ENCODE measurements at places on chromosomes 6 and 20. TPM values are rescaled to one million over a fixed set of nuclear protein-coding genes. Genes with fewer than 3 reads are reported as not detected.

- DNase-seq = no peak
Observed at GRCh38 chr6:40802481-40802880, 215.3 kb upstream of the LRFN2 start.

DNA sequence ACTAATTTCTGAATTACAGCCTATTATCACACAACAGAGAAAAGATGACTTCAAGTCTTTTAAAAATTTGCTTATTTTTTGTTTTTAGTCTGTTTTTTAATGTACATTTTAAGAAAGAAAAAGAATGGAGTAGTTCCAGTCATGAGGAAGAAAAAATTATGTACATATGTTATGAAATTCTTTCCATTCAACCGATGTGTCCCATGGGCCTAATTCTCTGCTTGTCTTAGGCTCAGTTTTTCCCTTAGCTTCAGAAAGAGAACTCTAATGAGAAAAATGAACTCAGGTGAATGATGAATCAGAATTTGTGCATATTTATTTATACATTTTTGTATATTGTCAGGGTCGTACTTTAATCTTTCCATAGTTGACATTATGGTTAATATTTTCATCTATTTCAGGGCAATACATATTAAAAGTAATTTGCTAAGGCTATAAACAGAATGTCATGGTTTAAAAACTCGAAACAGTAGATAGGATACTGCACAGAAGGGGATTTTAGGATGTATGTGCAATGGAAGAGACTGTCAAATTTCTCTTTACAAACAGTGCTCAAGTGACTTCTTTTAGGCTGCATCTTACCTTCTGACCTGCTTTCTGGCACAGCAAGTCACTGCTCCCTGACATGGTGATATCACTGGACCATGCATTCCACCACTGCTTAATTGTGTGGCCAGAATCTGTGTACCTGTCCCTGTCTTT, 153.1 kb downstream of the EPHA7 start:
- no peak for DNase-seq

SMOC2 gene
- not detected for total RNA-seq

- DNase-seq = no peak
Observed at GRCh38 chr6:75290136-75290945, 5.7 kb upstream of the TMEM30A start.

GRCh38 chr20:37392441-37393195, 46.7 kb downstream of the SRC start:
- DNase-seq = peak; percentile 27
